H7 (cell line): ENCODE measurements at places on chromosomes 6 and 20.

DNA sequence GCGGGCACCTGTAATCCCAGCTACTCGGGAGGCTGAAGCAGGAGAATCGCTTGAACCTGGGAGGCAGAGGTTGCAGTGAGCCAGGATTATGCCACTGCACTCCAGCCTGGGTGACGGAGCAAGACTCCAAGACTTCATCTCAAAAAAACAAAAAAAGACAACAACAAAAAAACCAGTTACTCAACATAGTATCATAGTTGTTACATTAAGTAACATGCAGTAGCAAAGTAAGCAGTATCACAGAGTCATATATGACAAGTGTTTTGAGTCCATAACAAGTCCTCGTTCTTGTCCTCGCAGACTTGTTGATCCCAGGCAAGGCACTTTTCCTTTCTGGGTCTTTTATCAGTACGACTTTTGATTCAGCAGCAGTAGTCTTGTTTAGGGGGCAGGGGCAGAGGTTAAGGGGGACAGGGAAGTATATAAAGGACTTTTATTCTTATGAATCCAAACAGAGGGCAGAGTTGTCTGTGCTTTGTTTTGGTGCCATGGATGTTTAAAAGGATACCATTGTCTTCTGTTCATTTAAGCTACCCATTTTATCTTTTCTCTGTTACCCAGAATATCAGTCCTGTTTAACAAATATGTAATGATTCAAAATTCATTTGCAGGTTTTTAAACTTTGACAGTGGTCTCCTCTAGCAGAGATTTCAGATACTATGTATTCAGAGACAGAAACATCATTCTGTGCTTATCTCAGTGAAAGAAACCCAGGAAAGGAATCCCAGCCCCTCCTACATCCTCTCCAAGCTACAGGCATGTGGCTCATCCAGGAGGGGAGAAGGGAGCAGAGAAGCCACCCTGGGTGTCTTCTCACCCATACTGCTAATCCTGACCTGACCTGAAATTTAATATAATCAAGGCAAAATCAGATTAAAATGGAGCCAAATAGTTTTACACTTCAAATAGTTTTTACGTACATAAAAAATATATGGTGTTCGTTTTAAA lies 137.9 kb upstream of the EDN1 start:
- no peak for DNase-seq

DNA sequence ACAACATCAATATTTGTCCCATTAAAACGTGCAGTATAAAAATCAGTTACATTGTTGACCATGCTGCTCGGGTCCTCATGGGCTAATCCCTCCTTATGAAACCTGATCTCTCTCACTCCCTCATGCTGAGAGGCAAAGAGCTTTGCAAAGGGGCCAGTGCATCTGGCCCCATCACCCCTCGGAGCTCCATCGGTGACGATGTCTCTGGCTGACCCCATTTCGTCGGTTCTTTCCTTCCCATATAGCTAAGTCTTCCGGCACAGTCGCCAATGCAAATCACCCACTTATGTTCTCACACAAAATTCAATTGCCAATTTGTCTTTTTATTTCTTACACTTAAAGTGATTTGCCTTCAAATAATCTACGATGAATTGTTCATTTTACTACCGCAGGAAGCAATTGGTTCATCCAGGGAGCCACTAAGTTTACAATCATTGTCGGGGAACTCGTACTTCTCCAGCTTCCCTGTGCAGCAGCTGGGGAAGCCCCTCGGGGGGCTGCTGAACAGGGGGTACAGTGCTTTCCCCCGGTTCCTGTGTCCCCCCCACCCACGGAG lies 199.8 kb upstream of the CDH4 start:
- DNase-seq: peak; percentile 60

GRCh38 chr6:36715469-36715868 lies 17.8 kb downstream of the RAB44 start:
- no peak for DNase-seq

DNA sequence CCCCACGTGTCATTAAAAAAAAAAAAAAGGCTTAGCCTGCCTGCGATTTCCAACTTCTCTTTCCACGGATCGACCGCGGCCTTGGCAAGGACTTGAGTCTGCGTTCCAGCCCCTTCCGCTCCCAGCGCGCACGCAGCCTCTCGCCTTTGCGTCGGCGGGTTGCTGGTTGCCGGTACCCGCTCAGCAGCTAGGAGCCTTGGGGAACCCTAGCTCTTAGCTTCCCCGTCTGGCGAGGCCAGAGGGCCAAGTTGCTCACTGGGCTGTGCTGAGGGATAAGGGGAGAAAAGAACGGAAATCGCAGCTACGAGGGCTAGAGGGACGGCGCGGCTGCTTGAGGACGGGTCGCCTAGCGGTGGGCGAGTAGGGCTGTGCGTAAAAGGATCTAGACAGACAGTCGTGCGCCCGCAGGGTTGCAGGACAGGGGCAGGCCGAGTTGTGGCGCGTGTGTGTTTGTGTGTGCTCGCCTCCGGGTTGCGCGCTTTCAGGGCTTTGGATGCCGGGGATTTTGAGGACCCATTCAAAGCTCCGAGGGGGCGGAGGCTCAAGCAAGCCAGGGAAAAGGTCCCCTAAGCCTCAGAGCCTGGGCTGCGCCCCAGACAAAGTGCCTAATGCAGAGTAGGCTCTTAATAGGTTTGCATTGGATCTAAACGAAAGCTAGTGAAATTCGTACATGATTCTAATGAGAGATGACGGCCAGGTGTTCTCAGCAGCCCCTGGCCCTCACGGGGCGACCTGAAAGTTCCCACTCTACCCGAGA lies 40.5 kb upstream of the OSTM1 start:
- peak; percentile 89 for DNase-seq

DNA sequence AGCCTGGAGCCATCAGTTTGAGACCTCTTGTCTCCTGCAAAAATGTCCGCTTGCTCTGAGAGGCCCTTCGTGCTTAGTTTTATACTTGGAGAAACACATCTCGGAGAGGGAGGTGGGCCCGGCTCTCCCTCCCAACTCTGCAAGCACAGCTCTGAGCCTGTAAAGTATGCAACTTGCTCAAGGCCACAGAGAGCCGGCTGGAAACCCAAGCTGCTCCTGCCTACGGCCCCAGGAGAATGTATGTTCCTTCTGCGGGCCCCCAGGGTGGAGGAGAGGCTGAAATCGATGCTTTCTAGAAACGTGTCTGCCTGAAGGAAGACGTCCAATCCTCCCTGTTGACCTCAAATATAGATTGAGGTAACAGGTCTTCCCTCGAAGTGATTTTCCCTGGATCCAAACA lies 205.4 kb downstream of the PREX1 start:
- DNase-seq: no peak

GRCh38 chr6:100573166-100573565 lies 108.4 kb upstream of the SIM1 start:
- no peak for DNase-seq

- DNase-seq: peak; percentile 26
These were observed 59.7 kb upstream of the PHACTR1 start for GRCh38 chr6:12656906-12657305.

- peak; percentile 46 for DNase-seq
These were observed 72.6 kb upstream of the ZNF184 start for GRCh38 chr6:27545271-27546046.

- peak; percentile 84 for DNase-seq
These were observed 46.2 kb downstream of the SLC22A23 start for GRCh38 chr6:3410385-3411360.

- DNase-seq: no peak
These were observed 17.3 kb upstream of the TENT5A start for GRCh38 chr6:81769824-81770223.

DNA sequence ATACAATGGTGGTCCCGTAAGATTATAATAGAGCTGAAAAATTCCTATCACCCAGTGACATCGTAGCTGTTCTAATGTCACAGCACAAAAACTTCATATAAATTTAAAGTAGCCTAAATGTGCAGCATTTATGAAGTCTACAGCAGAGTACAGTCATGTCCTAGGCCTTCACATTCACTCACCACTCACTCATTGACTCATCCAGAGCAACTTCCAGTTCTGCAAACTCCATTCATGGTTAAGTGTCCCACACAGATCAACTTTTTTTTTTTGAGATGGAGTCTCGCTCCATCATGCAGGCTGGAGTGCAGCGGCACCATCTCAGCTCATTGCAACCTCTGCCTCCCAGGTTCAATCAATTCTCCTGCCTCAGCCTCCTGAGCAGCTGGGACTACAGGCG lies 20.9 kb upstream of the KCNG1 start:
- DNase-seq: no peak

DNA sequence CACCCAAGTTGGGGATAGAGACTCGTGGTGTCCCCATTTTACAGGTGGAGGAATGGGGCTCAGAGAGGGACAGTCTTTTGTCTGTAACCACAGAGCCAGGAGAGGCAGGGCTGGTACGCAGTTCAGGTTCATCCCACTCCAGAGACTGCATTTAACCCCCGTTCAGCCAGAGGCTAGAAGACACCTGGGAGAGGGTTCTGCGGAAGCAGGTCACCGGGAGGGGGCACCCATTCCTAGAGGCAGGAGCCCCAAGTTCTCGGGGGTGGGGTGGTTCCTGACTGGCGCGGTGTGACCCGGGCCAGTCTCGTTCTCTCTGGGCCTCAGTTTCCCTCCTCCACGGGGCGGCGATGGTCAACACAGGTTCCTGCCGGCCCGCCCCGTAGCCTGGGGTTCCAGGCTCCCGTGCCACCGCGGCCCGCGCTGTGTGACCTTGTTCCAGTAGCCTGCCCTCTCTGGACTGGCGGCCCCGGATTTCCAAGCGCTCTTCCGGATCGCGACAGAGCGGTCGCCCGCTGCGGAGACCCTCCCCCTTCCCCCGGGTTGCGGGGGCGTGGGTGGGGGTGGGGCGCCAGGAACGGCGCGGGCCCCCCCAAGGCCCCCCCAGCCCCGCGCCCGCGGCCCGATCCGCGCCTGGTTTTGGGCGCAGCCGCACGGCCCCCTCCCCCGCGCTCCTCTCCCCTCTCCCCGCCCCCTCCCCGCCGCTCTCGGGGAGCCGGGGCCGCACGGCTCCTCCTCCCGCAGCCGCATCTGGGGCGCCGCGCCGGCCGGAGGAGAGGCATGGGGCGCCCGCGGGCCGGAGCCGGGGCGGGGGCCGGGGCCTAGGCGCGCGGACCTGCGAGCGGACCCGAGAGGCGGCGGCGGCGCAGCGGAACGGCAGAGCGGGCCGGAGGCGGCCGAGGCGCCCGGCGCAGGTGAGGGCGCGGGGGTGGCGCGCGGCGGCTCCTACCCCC lies at the start of gene DLGAP4:
DLGAP4 (plus strand) TSS at position 738 of the 950 bp plus-strand sequence. CDS start 125,379 bp downstream, outside the sequence.
- peak; percentile 94 for DNase-seq

GRCh38 chr6:13581700-13582229 lies 7.4 kb downstream of the SIRT5 start:
- DNase-seq: no peak

GRCh38 chr6:1396952-1397868 lies 7.8 kb downstream of the FOXF2 start:
- DNase-seq: peak; percentile 91

DNA sequence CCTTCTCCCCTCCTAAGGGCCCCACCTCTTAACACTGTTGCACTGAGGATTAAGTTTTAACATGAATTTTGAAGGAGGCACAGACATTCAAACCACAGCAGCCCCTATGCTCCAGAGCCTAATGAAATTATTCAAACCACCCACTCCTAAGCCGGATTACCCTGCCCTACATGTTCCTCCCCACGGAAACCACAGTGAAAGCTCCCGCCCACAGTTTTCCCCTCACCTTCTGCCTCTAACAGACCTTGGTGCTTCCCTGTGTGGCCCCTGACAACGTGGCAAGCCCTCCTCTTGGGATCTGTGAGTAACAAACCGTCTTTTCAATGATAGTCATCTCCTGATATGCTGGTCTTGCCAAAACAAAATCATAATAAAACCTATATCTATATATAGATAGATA lies 74.8 kb downstream of the RIN2 start:
- DNase-seq: no peak

- DNase-seq: no peak
These were observed 454.7 kb downstream of the TFAP2B start for GRCh38 chr6:51273228-51273961.
